ENCODE measurements at places on chromosomes 4 and X. TPM values are rescaled to one million over a fixed set of nuclear protein-coding genes. Genes with fewer than 3 reads are reported as not detected.

The RAB41 gene
- total RNA-seq, result not detected

The SNX12 gene
- 81.0 TPM for total RNA-seq

- DNase-seq, result no peak
Observed at GRCh38 chr4:100098011-100098545, 92.2 kb downstream of the DDIT4L start.

- DNase-seq, result no peak
Observed at GRCh38 chr4:74023709-74024108, 14.8 kb downstream of the CXCL3 start.

DNA sequence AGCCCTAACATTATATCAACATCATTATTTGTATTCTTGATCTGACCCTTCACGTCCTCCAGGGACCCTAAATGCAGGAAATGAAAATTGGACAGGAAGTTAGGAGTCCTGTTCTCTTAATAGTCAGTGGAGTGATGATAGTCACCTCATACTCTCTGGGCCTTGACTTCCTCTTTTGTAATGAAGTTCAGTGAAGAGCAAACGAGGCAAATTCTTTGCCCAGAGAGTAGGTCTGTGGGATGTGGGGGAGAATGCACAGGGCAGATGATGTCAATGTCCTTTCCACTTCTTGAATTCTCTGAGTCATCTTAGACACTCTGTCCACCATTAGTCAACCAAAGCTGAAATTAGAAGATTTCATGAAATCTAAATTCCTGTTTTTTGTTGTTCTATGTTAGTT is 17.1 kb upstream of the GPRIN3 start:
- no peak for DNase-seq

DNA sequence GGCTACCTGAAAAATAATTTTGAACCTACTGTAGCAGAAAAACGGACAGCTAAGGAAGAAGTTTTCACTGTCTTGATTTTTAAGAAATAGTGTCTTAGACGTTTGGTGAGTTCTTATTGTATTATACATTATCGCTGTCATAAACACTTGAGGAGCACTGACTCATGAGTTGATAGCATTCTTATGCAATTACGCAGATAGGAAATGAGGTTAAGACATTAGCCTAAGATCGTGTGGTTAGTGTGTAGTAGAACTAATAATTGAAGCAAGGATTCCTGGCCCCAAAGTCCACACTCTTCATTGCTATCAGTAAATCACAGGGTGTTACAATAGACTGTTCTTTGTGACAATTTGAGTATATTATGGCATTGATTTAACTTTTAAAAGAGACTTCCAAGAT is 238.1 kb downstream of the ARAP2 start:
- no peak for DNase-seq

DNA sequence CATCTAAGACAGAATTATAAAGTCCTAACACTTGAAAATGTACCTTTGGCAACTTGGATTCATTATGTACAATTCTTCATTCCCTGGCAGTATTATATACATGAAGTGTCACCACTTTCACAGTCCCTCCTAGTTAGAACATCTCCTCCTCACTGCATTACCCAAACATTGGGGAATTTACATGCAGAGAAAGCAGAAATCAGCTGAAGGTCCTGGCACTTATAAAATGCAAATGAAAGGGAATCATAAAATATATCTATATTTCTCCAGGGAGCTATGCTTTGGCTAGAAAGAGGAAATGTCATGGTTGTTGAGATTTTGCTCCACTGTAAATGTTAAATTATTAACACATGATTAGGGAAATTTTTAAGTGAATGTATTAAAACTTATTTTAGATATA is 835.6 kb upstream of the SLIT2 start:
- DNase-seq, result no peak

DNA sequence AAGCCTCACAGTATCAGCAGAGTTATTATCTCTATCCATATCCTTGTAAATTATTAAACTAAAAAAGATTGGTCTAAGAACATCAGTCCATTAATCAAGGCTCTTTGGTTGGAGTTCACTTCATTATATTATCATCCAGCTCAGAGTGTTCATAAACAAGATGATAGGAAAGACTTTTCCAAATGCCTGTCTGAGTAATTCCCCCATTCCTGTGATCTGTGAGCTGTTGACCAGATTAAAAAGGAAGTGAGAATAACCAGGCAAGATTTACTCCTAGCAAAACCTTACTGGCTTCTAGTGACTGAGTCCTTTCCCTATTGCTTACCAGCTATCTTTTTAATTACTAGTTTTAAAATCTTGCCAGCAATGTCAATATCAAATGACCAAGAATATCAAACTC is 14.9 kb downstream of the PKD2 start:
- DNase-seq, result no peak
